ENCODE measurements at places on chromosomes 3 and 15. TPM values are rescaled to one million over a fixed set of nuclear protein-coding genes. Genes with fewer than 3 reads are reported as not detected.

- peak; percentile 60 for DNase-seq
Observed at GRCh38 chr3:152225201-152225600, 43.5 kb upstream of the MBNL1 start.

- no peak for DNase-seq
Observed at GRCh38 chr3:17207019-17207418, 322.3 kb downstream of the PLCL2 start.

The GPR27 gene
- polyA plus RNA-seq: 2.7 TPM

GRCh38 chr3:72458375-72458774, 389.9 kb downstream of the SHQ1 start:
- no peak for DNase-seq

The ZBBX gene
- 0.08 TPM for polyA plus RNA-seq

- DNase-seq: no peak
Observed at GRCh38 chr3:111311709-111312235, 230.2 kb upstream of the CD96 start.

DNA sequence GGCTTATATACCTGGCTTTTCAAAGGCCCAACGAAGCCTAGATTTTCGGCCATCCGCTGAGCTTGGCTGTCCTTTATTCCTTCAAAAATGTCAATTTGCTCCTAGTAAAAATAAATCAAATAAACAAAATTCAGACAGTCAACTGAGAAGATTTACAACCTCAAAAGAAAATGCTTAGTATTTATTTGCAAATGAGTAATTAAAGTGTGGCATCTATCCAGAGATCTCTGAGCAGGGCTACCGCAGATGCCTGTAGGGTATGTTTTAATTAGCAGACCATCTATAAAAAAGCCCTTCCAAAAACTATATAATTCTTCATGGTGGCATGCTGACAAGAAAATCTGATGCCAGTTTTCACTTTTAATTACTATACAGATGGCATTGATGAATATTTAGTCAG, 136.2 kb downstream of the SUCLG2 start:
- no peak for DNase-seq

The AMIGO3 gene
- polyA plus RNA-seq: 3.8 TPM

DNA sequence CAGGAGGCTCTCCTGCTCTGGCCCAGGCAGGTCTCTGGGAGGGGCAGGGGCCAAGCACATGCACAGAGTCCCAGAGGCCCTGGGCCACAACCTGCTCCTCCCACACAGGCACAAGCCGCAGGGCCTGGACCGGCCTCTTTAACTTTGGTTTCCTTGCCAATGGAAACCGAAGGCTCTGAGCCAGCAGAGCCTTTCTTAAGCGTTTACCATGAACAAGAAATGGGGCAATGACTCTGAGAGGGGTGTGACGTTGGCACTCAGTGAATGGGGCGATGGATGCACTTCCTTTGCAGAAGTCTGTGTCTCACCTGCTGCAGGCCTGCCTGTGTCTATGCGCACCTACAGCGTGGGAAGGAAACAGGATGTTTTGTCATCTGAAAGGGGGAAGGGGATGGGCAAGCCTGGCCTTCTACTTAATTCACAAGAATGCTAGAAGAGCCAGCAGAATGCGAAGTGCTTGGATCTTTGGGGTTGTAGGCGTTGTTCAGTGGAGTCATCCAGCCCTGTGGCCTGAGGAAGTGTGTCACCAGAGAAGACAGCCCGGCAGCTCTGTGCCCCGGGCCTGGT, 41.8 kb downstream of the IFT122 start:
- peak; percentile 77 for DNase-seq

The LSM3 gene
- 13.8 TPM for polyA plus RNA-seq

DNA sequence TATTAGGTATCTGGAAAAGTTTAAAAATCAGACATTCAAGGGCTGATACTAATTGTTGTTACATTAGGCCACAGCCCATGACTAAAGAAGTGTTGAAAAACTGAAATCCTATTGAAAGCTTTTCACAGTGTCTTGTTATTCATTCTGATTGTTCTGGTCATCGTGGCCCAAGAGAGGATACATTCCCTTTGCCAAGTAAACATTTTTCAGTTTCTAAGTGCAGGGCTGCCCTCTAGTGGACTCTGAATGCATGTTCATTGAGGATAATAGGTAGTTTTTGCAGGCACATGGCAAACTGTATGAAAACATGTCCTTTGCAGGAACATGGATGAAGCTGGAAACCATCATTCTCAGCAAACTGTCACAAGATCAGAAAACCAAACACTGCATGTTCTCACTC, 181.1 kb downstream of the MYRIP start:
- no peak for DNase-seq

DNA sequence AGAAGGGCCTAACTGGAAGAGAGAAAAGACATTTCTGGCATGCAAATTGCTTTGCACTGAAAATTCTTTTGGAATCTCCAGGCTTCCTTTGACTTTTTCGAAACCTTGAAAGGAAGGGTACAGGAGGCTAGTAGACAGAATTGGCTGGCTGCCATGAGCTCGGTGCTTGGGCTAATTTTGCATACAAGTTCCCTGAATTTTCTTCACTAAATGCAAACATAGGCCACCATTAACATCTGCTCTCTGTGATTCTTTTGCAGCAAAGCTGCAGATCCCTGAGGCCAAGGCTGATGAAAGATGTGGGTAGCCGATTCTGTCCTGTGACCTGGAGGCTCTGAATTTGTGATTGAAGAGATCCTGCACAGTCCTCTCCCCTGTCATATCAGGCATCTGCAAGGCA, 247.8 kb upstream of the MCTP2 start:
- no peak for DNase-seq

The GUCA1C gene
- not detected for polyA plus RNA-seq

- peak; percentile 80 for DNase-seq
Observed at GRCh38 chr15:71730277-71731144, 79.8 kb upstream of the NR2E3 start.

The IQCF5 gene
- polyA plus RNA-seq: not detected

- DNase-seq: no peak
Observed at GRCh38 chr3:189166321-189166720, 5.5 kb upstream of the TPRG1 start.

The ATP13A4 gene
- 2.3 TPM for polyA plus RNA-seq

DNA sequence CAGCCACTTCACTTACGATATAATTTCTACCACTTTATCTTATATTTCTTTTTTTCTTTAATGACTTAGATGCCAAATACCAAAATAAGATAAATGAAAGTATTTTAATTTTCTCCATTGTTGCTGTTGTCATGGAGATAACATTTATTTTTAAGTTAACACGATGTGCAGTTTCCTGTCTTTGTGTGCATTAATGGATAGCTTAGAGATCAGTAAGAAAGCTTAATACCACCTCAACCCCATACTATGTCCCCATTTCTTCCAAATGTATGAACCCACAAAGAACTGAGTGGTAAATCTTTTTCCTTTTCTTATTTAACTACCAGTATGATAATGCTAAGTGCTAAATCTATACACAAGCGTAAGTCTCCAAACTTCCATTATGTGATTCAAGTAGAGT, 17.1 kb downstream of the PCNP start:
- no peak for DNase-seq
